CD4-positive, alpha-beta memory T cell (primary cell): ENCODE measurements at places on chromosomes 3 and 15. TPM values are rescaled to one million over a fixed set of nuclear protein-coding genes. Genes with fewer than 3 reads are reported as not detected.

GRCh38 chr3:79953591-79954101 lies 185.8 kb upstream of the ROBO1 start:
- DNase-seq, result no peak

Gene SLC51A
- not detected for total RNA-seq

Gene SNX22
- 0.70 TPM for total RNA-seq

GRCh38 chr15:74817370-74817737 lies 4.7 kb downstream of the LMAN1L start:
- DNase-seq, result no peak

DNA sequence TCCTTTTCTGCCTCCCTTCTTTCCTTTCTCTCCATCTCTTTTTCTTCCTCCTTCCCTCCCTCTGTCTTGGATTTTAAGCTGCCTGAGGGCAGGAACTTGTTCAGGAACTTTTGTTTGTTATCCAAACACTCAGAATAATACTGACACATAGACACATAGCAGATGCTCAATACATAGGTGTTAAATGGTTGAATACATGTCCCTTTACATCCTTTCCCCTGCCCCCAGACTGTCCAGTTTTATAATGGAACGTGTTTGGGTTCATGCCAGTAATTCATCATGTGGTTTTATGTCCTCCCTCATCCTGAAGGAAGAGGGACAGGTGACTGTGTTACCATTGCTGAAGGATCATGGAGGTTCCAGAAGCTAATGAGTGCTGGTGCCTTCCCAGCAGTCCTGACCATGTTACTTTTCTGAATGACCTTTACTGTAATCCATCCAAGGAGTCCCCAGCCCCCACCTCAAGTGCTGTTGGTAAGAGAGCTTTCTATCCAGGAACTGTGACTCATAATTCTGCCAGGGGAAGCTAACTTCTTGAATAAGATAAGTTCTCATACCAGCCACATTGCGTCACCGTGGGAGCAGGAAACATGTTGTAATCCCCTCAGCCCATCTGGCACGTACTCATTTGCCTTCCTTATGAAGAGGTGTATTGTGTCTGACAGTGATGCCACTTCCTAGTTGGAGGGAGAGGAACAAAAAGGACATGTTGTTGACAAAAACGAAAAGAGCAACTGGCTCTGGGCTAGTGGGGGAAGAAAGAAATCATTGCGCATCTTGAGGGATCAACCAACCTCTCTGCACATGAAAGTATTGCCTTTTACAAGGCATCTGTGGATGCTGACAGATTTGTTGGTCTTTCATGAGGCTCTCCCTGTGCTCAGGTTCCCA lies 52.4 kb downstream of the IL1RAP start:
- no peak for DNase-seq

Gene ESYT3
- total RNA-seq, result not detected

DNA sequence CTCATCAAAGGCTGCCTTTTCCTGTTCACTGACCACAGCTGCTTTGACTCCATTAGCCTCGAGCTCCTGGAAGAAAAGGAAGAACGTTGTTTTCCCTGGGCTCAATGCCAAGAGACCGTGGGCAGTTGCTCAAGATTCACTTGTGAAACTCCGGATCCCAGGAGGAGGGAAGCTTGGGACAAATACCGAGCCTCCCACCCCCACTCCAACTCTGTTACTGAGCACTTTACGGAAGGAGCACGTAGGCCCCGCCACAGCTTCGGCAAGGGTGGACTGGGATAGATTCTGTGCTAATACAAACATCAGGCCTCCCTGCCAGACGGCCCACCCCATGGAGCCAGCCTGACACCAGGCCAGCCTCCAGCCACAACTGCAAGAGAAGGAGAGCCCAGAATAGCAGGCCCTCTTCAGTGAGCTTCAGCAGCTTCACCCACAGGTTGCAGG lies 10.8 kb upstream of the FANCD2 start:
- DNase-seq, result no peak

Gene AGTR1
- not detected for total RNA-seq

GRCh38 chr3:32109256-32109655 lies 2.8 kb downstream of the GPD1L start:
- no peak for DNase-seq
